ENCODE measurements at places on chromosomes 1 and 21. TPM values are rescaled to one million over a fixed set of nuclear protein-coding genes. Genes with fewer than 3 reads are reported as not detected.

GRCh38 chr1:211609120-211610024 is 30.4 kb upstream of the SLC30A1 start:
- no peak for DNase-seq

PMF1 gene
- total RNA-seq: 60.4 TPM

GRCh38 chr1:69506311-69506710 is 61.4 kb upstream of the LRRC7 start:
- DNase-seq: no peak

- DNase-seq: no peak
These were observed 7.0 kb downstream of the EFNA3 start for GRCh38 chr1:155085504-155086127.

DNA sequence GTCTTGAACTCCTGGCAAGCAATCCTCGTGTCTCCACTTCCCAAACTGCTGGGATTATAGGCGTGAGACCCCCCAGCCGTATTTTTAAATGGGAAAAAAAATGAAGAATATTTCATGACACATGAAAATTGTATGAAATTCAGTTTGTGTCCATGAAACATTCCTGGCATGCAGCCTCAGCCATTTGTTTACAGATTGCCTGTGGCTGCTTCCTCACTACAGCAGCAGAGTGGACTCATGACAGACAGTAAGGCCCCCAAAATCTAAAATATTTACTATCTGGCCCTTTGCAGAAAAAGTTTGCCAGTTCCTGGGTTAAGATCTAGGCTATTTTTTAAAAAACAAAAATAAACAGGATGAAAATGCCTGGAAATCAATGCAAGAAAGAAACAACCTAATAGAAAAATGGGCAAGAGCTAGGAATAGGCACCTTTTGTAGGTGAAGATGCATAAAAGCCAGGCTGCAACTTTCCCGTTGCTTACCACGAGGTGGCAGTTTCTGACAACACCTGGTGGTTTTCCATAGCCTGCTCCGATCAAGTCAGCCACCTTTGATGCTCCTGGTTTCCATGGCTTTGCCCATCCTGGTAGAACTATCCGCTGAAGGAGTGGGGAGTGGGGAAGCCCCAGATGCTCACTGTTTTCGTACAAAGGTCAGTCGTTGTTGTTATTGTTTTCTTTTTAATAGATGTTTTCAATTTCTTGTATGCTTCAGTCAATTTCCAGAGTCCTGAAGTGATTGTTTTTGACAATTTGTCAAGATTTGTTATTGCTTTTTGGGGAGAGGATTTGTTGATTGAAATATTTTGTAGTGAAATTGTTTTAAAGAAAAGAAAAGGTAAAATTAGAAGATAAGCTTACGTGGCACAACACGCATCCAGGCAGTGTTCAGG is 24.3 kb downstream of the UBE2Q1 start:
- no peak for DNase-seq

DNA sequence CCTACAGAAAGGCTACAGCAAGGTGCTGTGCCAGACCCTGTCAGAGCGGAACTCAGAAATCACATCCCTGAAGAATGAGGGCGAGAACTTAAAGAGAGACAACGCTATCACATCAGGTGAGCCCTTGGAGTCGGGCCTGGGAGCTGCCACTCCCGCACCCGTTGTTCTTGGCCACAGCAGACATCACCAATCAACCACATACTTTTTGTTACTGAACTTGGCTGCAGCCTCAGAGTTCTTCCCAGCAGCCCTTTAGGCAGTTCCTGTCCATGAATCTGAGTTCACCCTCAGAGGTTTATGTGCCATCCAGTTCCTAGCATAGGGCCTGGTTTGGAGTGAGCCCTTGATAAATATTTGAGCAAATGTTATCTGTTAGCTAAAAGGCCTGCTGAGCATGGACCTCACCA is 61.6 kb downstream of the FHAD1 start:
- DNase-seq: no peak

ZFP69 gene
- total RNA-seq: 3.3 TPM

GRCh38 chr21:29237110-29238052 is 61.3 kb upstream of the BACH1 start:
- DNase-seq: no peak

RNU1-1 gene
- not detected for total RNA-seq

Measured in esophagus muscularis mucosa (tissue), 4 donors.